Cortex of kidney (tissue), 1 donor: ENCODE measurements at places on chromosomes 11 and 22.

- DNase-seq, result no peak
Observed at GRCh38 chr22:41243361-41243760, 2.6 kb upstream of the CHADL start.

DNA sequence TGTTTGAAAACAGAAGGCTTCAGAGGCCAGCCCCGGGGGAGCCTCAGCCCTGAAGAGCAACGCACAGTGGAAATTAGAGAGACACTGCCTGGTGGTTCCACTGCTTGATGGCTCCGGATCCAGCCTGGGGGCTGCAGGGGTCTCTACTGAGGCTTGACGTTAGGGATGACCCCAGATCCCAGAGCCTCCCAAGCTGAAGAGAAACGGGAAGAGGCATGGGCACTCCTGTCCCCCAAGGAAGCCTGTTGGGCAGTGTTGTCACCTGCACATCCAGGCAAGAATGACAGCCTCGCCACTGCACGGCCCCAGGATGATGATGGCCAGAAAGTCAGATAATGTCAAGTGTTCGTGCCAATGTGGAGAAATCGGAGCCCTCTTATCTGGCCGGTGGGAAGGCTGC lies 56.8 kb upstream of the FGF3 start:
- DNase-seq, result no peak

DNA sequence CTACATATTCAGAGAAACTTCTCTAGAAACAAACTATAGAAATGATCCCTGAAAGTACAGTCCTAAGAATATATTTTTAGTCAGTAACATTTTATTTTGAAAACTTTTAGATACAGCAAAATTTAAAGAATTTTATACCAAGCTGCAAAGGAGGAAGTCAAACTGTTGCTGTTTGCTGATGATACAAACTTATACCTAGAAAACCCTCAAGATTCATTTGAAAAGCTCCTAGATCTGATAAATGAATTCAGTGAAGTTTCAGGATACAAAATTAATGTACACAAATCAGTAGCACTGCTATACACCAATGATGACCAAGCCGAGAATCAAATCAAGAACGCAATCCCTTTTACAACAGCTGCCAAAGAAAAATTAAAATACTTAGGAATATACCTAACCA lies 10.1 kb downstream of the ZBTB44 start:
- DNase-seq, result no peak

DNA sequence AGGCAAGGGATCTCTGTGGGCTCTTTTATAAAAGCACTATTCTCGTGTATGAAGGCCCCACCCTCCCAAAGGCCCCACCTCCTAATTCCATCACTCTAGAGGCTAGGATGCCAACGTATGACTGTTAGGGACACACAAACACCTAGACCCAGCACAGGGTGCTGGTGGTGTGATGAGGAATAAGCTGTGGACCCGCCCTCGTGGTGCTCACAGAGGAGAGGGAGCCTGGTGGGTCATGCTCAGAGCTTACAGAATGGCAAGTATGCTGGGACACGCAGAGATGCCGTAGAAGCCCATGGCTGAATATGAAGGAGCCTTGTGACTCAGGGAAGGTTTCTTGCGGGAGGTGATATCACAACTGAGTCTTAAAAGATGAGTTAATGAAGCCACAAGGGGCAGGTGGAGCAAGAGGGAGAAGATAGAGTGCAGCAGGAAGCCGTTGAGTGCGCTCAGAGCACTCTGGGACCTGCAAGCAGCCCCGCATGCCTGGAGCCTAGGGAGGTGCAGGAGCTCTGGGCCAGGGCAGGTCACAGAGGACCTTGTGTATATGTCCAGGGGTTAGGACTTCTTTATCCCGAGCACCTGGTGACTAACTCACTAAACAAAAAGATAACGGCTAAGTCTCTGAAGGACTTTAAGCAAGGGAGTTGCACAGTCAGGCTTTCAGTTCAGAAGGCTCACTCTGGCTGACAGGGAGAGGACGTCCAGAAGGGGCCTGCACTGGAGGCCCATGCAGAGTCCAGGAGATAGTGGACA lies 160.9 kb downstream of the TRIM29 start:
- DNase-seq, result no peak

DNA sequence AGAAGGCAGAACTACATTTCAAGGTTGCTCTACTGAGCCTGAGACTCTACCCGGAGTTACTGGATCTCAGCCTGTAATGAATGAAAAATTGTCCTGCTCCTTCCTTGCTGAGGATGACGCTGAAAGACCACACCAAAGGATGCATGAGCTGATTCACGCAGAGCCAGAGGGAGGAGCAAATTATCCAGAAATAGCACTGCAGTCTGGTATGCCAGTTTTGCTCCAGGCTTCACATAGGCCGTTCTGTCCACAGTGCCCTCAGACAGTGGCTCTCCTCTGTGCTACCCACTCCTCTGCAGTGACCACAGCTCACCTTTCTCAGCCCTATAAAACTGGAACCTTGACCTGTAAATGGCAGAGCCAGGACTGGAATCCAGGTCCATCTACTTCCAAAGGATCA lies 79.3 kb upstream of the GALNT18 start:
- DNase-seq, result no peak

DNA sequence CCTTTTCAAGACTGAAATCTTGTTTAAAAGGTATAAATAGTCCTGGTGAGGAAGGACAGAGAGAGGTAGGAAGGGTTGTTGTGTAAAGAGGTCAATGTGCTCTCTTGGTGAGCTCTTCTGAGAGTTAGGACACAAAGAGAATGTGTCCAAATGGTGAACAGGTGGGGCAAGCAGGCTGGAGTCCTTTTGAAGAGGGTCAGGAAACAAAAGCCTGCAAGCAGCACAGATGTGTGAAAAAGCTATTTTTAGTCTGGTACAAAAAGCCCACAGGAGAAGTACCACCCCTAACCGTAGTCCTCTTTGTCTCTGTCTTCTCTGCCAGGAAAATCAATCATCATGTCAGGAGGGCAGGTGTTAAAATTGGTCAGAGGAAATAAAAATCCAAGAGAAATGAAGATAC lies 54.4 kb upstream of the SYN3 start:
- no peak for DNase-seq

DNA sequence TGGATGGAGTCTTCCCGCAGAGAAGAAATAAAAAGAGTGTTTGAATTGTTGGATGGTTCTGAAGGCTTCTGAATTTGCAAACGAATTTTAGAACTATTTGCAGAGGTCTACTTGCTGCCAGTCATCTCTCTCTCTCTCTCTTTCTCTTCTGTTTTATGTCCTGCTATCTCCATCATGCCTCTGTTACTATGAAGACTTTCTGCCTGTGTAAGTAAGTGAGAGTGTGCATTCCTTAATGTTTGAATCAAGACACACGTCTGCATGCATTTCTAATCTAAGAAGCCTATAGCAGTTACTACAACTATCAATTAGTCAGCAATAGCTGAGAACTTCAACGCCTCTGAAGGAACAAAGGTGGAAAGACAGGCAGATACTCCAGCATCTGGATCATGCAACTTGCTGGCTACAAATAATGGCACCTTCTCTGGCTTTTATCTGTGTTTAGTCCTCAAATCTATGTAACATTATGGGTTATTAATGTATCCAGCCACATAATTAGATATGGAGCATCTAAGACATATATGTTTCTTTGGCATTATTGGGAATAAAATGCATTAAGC lies 191.5 kb upstream of the BLID start:
- DNase-seq, result no peak

DNA sequence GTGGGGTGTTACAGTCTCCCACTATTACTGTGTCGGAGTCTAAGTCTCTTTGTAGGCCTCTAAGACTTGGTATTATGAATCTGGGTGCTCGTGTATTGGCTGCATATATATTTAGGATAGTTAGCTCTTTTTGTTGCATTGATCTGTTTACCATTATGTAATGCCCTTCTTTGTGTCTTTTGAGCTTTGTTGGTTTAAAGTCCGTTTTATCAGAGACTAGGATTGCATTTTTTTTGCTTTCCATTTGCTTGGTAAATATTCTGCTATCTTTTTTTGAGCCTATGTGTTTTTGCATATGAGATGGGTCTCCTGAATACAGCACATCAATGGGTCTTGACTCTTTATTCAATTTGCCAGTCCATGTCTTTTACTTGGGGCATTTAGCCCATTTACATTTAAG lies 97.6 kb downstream of the PDE3B start:
- DNase-seq, result no peak

DNA sequence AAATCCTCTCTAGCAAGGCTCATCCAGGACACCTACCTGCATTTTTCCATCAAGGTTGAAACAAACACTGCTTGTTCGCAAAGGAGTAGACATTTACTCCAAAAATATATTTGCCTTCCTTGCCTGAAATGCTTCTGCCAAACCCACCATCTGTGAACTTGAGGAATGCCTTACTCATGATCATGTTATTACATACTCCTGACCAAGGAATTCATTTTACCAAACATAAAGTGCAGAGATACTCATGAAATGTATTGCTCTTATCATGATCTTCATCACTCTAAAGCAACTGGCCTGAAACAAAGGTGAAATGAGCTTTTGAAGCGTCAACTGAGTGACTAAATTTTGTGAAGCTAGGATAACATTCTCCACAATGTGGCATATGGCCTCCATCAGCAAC lies 243.1 kb upstream of the CCDC179 start:
- no peak for DNase-seq

GRCh38 chr22:22203048-22203971 lies 41.3 kb upstream of the VPREB1 start:
- no peak for DNase-seq

DNA sequence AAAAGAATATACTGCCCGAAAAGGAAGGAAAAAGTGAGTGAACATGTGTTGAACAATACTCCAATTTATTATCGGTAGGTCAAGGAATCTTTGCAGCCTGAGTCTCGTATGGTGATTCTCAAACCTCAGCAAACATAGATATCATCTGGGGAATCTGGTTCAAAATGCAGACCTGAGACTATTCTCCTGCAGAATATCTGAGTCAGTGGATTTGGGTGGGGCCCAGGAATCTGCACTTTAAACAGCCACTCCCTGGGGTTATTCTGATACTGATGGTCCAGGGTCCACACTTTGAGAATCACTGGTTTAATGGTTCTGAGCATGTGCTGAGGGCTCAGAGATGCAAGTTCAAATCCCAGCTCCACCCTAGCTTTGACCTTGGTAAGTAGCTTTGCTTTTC lies 53.6 kb upstream of the GRK3 start:
- DNase-seq, result no peak

DNA sequence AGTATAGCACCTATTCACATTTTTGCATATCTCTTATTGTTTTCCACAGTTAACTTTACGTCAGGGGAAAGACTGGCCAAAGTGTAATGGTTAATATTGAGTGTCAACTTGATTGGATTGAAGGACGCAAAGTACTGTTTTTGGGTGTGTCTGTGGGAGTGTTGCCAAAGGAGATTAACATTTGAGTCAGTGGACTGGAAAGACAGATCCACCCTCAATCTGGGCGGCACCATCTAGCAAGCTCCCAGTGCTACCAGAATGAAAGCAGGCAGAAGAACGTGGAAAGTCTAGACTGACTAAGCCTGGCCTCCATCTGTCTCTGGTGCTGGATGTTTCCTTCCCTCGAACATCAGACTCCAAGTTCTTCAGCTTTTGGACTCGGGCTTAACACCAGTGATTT lies 1900.7 kb upstream of the RAG2 start:
- no peak for DNase-seq

DNA sequence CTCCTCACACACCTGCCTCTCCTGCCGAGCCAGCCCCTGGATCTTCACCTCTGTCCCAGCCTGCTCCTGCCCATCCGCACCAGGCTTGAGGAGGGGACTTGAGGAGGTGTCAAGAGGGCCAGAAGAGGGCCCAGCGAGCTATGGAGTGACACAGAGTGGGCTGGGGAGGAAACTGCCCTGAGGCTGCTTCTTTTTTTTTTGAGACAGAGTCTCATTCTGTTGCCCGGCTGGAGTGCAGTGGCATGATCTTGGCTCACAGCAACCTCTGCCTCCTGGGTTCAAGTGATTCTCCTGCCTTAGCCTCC lies 21.9 kb upstream of the CDON start:
- DNase-seq, result no peak

- no peak for DNase-seq
Observed at GRCh38 chr11:110046775-110047380, 46.3 kb upstream of the ZC3H12C start.

DNA sequence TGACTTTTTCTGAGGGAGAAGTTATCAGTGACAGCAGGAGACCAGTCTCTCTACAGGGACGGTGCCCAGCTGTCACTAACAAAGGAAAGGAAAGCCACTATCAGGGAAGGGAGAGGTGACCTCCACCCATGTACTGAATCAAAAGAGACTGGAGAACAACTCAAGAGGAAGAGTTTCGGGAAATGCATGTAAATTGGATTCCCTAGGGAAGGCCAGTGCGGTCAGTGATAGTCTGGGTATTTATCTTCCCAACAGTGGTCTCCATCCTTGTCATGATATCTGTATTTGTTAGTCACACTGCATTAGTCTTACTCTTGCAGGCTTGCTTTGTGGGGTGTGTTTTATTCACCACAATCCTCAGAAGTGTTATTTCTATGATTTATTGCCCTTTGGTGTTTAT lies 193.4 kb upstream of the KIRREL3 start:
- DNase-seq, result no peak

DNA sequence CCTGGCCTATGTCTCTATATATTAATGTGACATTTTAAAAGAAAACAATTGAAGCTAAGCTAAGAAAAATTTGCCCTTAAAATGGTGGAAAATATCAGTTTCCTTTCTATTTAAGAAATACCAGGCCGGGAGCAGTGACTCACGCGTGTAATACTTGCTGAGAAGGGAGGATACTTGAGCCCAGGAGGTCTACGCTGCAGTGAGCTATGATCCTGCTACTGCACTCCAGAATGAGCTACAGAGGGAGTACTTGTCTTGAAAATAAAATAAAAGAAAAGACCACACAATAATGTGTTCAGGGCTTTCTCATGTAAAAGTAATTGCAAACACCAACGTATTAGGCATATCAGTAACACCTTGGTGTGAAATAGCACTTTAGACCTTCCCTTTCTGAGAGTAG lies 1.4 kb upstream of the PRSS23 start:
- DNase-seq, result no peak

GRCh38 chr11:75946531-75947530 lies 131.8 kb downstream of the UVRAG start:
- DNase-seq, result no peak

DNA sequence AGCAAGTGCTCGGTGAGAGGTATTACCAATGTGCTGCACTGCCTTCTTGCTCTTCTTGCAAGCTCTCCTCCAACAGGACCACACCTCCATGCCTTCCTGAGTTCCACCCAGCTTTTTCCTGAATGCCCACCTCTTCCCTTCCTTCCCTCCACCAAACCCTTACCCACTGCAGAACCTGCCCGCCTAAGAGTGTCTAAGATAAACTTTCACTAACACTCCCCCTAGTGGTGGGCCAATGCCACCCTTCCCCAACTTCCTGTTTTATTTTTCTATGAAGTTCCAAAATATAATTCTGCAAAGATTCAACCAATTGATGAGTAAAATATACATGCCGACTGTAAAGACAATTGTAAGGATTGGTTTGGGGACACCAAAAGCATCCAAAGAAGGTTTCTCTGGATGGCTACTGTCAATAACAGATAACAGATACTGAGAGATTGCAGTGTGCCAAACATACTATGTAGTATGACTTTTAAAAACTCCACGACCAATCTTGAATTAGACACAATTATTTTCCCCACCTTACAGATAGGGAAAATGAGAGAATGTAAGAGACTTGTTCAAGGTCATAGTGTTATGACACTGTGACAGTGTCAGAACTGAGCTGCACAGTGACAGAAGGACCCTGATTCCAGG lies 38.6 kb upstream of the BMAL1 start:
- no peak for DNase-seq
